Stimulated activated CD4-positive, alpha-beta T cell treated with anti-CD3 and anti-CD28 coated beads, Interleukin-1b, Interleukin-23, amount 100 ng/mL, for 24 hours (primary cell): ENCODE measurements at places on chromosomes 12 and 14.

- no peak for DNase-seq
These were observed 839 bp downstream of the CLEC9A start for GRCh38 chr12:10031321-10031720.

DNA sequence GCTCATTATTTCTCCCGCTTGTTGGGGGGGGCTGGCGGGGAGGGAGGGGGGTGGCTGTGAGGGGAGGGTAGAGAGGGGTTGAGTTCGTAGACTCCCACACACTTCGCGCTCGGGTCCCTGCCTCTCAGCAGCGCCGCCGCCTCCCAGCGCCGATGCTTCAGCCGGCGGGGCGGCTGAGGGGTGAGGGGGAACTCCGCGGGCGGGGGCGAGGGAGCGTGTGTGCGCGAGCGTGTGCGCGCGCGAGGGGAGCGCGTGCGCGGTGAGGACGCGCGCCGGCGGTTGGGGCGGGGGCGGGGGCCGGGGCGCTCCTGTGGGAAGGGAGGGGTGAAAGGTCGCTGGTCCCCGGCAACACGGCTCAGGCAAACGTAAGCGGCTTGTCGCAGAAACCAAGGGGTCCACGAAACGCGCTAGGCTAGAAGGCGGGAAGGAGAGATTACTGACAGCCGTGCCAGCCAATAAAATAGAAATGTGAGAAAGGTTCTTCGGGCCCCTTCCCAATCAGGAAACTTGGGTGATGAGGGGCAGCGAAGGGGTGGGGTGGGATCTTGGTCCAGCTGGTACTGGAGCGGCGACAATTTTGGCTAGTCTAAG is 343 bp upstream of the NOVA1 start:
- no peak for DNase-seq

DNA sequence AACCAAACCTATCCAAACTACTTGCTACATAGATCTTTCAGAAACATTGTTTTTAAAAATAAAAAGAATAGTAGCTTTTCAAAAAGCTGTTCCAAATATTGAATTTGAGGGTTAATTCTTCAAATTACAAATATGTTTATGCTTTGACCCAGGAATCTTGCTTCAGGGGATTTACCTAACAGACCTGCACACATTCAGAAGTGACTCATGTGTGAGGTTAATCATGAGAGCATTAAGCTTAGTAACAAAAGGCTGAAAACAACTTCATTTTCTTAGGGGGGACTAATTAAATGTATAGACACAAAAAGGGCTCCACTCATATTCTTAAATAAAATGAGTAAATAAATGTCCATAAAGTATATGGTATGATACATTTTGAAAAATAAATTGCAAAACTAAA is 672.4 kb upstream of the FLRT2 start:
- no peak for DNase-seq

GRCh38 chr12:13536219-13536910 is 339.8 kb downstream of the EMP1 start:
- DNase-seq = no peak
